Activated effector memory CD4-positive, alpha-beta T cell treated with anti-CD3 and anti-CD28 coated beads, Interleukin-2, amount 50 U/mL, for 16 hours (primary cell): ENCODE measurements at places on chromosomes 6 and 20.
A peak's percentile ranks its signal among the peaks of the same experiment; 100 is the strongest.

GRCh38 chr6:29709188-29709587 lies 14.0 kb upstream of the HLA-F start:
- peak; percentile 69 for DNase-seq

DNA sequence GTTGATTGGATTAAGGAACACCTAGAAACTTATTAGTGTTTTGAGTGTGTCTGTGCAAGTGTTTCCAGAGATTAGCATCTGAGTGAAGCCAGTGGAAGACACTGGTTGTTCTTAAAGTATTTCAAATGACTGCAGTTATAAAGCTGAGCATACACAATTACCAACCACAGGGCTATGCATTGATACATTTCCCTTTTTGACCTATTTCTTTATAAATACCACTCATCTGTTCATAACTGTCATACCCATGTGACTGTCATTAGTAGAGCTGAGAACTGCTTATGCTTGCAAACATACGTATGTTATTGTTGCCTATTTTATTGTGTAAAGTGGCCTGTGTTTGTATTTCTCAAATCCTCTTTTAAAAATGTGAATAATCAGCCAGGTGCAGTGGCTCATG lies 15.3 kb upstream of the ZC3H12D start:
- no peak for DNase-seq

DNA sequence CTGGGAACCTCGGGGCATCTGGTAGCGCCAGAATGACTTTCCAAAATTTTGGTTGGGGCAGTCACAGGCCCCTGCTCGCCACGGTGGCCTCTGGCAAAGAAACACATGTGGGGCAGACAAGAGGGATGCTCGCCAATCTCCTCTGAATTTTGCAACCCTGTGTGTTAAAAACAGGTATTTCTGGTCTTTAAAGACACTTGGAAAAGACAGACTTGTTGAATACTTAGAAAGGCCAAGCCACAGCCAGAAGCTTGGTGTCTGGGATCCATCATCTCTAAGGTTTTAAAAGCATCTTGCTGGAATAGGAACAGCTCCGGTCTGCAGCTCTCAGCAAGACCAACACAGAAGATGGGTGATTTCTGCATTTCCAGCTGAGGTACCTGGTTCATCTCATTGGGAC lies 31.2 kb downstream of the HLA-E start:
- no peak for DNase-seq

- DNase-seq, result no peak
Observed at GRCh38 chr6:36735110-36736071, 37.8 kb downstream of the RAB44 start.

- DNase-seq, result no peak
Observed at GRCh38 chr6:16108921-16109658, 19.8 kb upstream of the MYLIP start.

GRCh38 chr20:5222919-5223634 lies 93.7 kb downstream of the PROKR2 start:
- DNase-seq, result peak; percentile 79
